ENCODE measurements at places on chromosomes 5 and 9.

- no peak for DNase-seq
These were observed 80.0 kb upstream of the TGFBR1 start for GRCh38 chr9:99024959-99025358.

GRCh38 chr5:82642313-82642712, 364.2 kb upstream of the RPS23 start:
- DNase-seq, result no peak

DNA sequence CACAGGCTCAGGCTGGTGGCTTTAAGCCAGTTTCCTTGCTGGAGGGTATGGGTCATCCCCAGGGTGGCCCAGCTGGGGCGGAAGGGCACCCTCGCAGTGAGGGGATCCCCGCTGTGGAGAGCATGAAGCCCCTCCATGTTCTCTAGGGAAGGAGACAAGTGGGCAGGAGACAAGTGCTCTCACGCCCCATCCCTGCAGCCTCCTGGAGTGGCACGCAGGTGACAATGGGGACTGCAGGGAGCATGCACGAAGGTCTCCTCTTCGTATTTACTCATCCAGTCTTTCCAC, 83.3 kb downstream of the GTF3C4 start:
- DNase-seq, result no peak

GRCh38 chr9:130765137-130766020, 69.7 kb upstream of the ABL1 start:
- DNase-seq, result no peak

GRCh38 chr5:17429353-17429752, 68.7 kb upstream of the TAF11L2 start:
- DNase-seq, result no peak

DNA sequence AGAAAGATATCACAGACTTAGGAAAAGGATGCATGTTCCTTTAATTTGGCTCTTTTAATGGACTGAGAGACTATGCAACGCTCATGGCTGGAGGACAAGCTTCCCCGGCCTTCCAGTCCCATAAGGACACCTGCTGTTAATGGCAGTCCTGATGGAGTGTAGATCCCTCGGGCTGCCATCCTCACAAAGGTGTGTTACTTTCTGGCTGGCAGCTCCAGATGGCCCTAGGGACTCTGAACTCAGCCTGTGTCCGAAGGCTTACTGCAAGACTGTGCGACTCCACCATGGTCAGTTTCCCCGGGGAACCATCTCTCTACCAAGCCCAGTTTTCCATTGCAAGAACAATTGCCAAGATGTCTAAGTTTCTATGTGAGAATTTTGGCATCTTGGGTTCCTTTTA, 25.5 kb upstream of the KCNIP1 start:
- DNase-seq, result no peak

- no peak for DNase-seq
These were observed 31.4 kb upstream of the SPATA31C2 start for GRCh38 chr9:88169700-88170099.
